ENCODE measurements at places on chromosomes 2 and 18.

DNA sequence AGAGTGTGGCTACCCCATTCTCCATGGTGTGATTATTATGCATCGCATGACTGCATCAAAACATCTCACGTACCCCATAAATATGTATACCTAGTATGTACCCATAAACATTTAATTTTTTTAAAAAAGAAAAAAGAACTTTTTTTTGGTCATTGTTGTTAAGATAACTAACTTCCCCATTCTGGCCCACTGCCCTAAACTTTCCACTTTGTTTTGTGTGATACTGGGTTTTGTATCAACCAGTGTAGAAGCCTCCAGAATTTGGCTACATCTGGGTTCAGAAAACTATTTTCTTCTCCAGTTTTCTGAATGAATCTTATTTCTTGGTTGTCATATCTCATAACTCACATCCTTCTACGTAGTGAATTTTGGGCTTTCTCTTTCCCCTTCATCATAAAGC is 62.3 kb upstream of the NABP1 start:
- DNase-seq, result no peak

DNA sequence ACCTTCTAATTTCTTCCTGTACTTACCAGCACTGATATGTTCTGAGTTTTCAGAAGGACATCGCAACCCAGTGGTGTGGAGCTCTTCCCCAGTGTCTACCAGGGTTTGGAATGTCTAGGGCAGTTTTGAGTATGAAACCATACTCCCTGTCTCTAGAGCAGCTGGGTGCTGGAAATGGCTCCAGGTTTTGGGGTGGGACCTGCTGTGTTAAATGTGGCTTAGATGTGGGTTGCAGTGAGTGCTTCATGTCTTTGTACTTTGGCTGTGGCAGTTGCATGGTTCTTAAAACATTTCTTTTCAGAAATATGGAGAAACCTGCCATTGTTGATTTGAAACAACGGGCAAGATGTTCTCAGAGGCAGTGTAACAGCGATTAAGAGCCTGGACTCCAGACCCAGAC is 48.5 kb downstream of the ACSL3 start:
- DNase-seq, result no peak

- DNase-seq, result no peak
These were observed 448.5 kb downstream of the ZEB2 start for GRCh38 chr2:144071461-144071860.

DNA sequence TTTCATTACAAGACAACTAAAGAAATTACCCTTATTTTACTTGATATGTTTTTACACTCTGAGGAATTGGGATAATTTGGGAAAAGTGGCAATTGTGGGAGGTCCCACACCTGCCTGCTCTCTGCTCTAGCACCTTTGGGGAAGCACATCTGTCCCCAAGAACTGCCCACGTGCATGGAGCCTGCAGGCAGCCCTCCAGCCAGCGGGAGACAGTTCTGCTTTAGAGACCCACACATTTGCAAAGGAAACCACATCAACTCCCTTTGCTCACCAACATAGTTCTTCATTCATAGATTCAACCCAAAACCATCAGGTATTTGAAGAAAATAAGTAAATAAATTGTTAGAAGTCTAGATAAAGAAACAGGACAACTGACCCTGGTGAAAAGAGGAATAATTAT is 239.9 kb upstream of the ID2 start:
- DNase-seq, result no peak

DNA sequence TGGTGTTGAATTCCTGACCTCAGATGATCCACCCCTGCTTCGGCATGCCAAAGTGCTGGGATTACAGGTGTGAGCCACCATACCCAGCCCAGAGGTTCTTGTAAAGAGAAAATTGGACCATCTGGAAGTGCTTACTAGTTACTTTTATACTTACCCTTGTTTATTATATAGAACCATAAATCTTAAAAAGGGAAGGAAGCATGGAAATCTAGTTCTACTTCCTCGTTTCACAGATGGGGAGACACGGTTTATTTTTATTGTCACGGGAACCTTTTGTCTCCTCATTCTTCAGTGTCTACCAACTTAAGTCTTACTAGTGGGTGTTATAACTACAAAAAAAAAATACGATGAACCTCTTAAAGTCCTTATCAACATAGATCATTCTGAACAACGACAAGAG is 45.8 kb upstream of the PDK1 start:
- DNase-seq, result no peak

- DNase-seq, result peak; percentile 40
These were observed 42.6 kb downstream of the HDAC4 start for GRCh38 chr2:239358062-239358754.

- no peak for DNase-seq
These were observed 169.4 kb downstream of the DDX1 start for GRCh38 chr2:15761056-15761455.

GRCh38 chr18:62998443-62998842 is 283.1 kb downstream of the PHLPP1 start:
- no peak for DNase-seq

- DNase-seq, result no peak
These were observed 3.3 kb upstream of the ACTR3 start for GRCh38 chr2:113886479-113887008.

GRCh38 chr18:78611201-78611800 is 368.3 kb upstream of the SALL3 start:
- DNase-seq, result no peak

DNA sequence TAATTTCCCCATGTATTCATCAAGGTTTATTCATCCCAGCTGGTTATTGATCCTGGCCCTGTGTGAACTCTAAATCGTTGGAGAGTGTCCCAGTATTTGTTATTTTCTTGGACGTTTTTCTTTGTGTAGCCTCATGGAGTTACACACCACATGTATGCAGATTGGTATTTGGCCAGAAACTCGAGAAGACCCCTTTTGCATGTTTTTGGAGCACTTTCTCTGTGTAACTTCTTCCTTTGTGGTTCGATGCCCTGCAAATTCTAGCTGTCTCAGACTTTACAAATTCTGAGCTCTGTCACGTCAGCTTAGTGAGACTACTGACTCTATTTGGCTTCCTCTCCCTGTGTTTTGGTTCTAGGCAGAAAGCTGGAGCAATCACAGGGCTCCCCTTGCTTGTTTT is 198.7 kb downstream of the MCFD2 start:
- DNase-seq, result no peak

- DNase-seq, result no peak
These were observed 43.7 kb downstream of the MEX3C start for GRCh38 chr18:51153659-51154371.

- no peak for DNase-seq
These were observed 69.0 kb upstream of the TTC39C start for GRCh38 chr18:23945416-23946079.

DNA sequence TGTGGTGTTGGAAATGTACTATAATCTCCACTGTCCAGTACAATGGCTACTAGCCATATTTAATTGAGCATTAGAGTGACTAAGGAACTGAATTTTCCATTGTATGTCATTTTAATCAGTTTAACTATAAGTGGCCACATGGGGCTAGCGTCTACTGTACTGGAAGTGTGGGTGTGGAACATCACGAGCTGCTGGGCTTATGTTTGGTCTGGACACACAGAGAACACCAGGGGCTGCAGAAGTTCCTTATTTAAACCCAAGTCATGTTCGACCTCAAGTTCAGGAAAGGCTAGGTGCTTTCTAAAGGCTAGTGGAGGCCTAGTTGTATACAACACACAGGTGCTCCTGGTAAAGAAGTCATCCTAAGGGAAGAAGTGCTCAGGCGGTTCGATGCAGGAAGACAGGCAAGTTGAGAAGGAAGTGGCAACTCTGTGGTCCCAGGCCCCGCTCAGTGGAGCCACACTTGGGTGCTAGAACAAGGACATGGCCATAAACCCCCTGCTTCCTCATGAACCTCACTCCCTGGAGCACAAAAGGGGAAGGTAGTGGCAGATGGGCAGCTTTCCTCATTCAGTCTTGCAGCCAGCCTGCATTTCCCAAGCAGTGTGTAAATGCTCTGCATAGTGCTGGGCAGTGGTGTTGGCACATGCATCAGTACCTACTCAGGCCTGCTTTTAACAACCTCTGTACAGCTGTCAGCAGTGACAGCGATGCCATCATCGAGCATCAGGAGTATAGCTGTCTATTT is 13.3 kb downstream of the LGALSL start:
- no peak for DNase-seq

DNA sequence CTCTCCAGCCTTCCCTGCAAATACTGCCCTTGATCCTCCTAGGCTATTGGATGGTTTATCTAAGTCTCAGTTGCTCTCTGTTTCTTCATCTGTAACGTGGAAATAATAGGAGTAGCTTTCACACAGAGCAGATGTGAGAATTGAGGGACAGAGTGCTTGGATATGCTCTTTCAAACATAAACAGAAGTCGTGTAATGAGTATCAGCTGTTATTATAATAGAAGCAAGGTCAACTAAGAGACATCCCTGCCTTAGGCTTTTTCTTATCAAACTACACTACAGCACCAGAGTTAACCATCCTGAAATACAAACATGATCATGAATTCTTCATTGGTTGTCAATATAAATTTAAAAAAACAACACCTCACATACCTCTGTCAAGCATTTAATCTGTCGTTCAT is 138.2 kb downstream of the DOK6 start:
- DNase-seq, result no peak

GRCh38 chr2:120502761-120503160 is 156.8 kb downstream of the INHBB start:
- no peak for DNase-seq

DNA sequence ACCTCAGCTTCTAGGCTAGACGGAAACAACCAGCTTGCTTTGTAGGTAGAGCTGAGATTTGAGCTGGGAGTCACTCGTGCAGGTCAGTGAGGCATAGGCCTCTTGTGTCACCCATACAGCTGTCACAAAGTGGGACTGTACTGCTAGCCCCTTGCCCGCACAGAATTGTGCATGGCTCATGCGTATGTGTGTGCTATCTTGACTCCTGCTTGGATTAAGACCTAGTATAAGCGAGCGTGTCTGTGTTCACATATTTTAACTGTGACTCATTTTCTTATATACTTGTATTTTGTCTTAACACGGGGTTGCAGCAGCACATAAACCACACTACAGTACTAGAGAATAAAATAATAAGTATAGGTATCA is 20.1 kb downstream of the CEP68 start:
- no peak for DNase-seq

- DNase-seq, result no peak
These were observed 3.4 kb downstream of the SERTAD2 start for GRCh38 chr2:64650296-64650695.

DNA sequence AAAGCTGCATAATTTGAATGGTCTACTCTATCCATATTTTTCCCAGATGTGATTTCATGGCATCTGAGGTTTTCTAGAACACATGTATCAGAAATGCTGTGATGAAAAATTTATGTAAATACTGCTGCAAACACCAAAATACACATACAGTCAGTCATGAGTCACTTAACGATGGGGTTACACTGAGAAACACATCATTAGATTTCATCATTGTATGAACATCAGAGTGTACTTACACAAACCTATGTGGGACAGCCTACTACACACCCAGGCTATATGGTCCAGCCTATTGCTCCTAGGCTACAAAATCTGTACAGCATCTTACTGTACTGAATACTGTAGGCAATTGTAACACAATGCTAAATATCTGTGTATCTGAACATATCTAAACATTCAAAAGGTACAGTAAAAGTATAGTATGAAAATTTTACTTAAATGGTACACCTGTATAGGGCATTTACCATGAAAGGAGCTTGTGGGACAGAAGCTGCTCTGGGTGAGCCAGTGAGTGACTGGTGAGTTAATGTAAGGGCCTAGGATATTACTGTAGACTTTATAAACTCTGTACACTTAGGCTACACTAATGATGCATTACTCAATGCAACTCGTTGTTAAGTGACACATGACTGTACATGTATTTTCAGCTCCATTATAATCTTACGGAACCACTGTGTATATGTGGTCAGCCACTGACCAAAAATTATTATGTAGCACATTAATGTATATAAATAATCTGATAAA is 33.5 kb downstream of the PNO1 start:
- no peak for DNase-seq

- peak; percentile 31 for DNase-seq
These were observed 4.3 kb downstream of the RAX start for GRCh38 chr18:59268721-59269562.

GRCh38 chr2:120604767-120605166 is 130.9 kb upstream of the GLI2 start:
- DNase-seq, result no peak

DNA sequence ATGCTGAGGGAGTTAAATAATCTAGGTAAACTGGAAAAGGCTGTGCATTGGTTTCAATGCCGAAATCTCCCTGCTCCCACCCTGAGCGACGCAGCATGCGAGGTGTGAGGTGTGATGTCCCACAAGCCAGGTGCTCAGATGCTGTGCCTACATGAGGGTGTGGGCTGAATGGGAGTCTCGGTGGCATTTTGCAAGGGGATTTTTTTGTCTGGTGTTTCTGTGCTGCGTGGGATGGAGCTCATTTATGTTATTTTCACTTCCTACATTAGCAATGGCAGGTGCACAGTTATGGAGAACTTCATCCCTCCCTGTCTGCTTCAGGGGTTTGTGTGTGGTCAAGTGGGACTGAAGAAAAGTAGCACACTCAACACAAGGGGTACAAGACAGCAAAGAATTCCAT is 110.2 kb upstream of the CCDC68 start:
- no peak for DNase-seq

- DNase-seq, result no peak
These were observed 816 bp downstream of the SCTR start for GRCh38 chr2:119523383-119523951.

GRCh38 chr2:154758871-154759270 is 60.4 kb downstream of the KCNJ3 start:
- no peak for DNase-seq

DNA sequence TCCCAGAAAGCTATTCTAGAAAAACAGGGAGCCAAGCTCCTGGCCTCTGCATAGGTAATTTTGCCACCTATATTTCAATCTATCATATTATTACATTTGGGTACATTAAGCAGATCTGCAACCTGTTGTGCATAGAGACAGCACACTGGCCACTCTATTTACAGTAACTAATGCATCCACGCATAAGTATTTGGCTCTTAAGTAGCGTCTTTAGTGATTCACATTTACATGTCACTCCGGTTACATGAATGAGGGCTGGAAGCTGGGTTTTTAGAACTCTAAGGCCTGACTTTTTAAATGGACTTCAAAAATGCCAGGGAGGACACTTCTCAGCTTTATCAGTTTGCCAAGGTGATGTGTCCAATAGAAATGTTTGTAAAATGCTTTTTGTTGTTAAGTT is 97.7 kb downstream of the NYAP2 start:
- DNase-seq, result no peak

GRCh38 chr2:144683107-144683753 is 163.3 kb upstream of the ZEB2 start:
- no peak for DNase-seq

DNA sequence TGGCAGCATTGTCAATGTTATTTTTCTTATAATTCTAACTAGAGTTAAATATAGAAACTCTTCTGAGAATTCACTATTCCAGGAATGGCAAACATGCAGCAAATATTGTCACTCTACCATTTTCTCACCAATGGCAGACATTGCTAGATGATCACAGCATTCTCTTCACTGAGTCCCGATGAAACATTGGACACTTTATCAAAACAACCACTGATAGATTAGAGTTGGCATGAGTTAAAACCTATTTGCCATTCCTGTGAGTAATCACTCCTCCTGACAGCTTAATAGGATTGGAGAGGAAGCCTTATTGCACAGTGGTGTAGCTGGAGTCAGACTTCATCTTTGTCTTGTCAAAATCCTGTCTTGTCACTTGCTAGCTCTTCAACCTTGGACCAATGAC is 163.9 kb upstream of the THUMPD2 start:
- no peak for DNase-seq

- no peak for DNase-seq
These were observed 139.1 kb downstream of the IRS1 start for GRCh38 chr2:226660526-226660925.
